Caki2 (cell line): ENCODE measurements at places on chromosomes 1 and 21. TPM values are rescaled to one million over a fixed set of nuclear protein-coding genes. Genes with fewer than 3 reads are reported as not detected.

The RHCE gene
- total RNA-seq = 0.68 TPM in 1 of 2 replicates, not detected in the other

- no peak for DNase-seq
These were observed 73.3 kb downstream of the CACNA1E start for GRCh38 chr1:181556631-181557030.

DNA sequence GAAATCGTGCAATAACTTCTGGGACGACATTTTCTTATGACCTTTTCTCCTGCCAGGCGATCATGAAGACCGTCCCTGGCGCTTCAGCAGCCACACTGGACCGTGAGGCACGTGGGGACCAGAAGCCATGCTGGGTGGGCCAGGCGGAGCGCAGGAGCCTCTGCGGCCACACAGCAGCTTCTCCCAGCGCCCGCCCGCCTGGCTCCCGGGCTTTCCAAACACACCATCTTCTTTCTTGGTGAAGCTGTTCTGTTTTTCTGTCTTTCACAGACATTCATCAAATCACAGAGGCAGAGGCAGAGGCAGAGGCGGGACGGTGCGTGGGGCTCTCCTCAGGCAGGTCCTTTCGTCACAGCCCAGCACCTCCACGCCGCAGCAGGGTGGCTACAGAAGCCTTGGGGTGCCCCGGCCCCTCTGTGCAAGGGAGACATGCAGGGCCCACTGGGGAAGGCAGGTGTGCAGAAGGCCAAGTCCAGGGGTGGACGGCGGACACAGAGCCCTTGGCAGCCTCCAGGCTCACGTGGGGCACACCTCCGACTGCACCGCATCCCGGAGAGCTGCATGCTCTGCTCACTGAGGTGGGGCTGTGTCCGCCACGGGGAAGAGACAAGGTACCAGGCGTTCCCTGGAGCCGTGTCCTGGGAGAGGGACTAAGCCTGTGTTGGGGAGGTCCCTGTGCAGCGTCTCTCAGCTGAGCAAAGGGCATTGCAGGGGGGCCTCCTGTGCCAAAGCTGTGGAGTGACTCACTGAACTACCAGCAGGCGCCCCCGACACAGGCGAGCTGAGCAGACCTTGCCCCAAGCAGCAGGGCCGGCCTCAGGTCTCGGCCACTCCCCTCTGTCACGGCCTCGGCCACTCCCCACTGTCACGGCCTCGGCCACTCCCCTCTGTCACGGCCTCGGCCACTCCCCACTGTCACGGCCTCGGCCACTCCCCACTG lies 2.6 kb upstream of the TMEM240 start:
- DNase-seq = no peak

GRCh38 chr1:7616076-7616832 lies 154.8 kb upstream of the VAMP3 start:
- peak; percentile 16 for DNase-seq
